Activated naive CD8-positive, alpha-beta T cell treated with anti-CD3 and anti-CD28 coated beads for 36 hours (primary cell): ENCODE measurements at places on chromosomes 16 and 17.

DNA sequence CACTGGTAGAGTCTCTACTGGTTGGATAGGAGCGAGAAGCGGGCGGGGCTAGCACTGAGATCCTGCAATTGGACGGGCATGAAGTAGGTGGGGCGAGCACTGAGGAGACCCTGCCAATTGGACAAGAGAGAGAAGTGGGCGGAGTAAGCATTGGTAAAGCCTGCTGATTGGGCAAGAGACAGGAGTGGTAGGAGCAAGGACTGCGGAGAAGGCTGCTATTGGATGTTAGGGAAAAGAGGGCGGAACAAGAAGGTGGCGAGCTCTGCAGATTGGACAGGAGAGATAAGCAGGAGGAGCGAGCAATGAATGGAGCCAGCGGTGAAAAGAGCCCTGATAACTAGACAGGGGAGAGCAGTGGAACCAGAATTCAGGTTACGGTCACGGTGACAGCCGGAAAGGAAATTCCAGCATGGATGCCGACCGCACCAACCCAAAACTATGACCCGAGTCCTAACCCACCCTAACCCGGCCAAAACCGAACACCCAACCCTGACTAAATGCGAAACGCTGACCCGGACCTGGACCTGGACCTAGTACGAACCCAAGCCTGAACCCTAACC, 4.8 kb downstream of the SCGB1C2 start:
- peak; percentile 61 for DNase-seq

- DNase-seq = no peak
These were observed 3.6 kb upstream of the KDM8 start for GRCh38 chr16:27199736-27200135.

GRCh38 chr17:78527345-78527744, 49.9 kb downstream of the DNAH17 start:
- DNase-seq = no peak

DNA sequence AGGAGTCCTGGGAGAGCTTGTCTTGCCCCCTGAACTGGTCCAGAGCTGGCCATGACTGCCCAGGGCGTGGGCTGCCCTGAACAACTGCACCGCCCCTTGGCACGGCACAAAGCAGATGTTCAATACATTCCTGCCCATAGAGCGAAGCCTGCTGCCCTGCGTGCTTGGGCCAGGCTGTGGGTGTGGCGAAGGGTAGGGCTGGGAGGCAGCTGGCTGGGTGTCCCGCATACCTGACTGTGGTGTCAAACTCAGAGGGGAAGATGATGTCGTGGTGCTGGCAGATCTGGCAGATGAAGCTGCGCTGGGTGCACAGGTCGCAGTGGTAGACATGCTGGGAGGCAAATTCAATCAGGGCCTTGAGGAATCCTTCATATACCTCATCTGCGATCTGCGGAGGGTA, 124.2 kb upstream of the SMURF2 start:
- DNase-seq = no peak

DNA sequence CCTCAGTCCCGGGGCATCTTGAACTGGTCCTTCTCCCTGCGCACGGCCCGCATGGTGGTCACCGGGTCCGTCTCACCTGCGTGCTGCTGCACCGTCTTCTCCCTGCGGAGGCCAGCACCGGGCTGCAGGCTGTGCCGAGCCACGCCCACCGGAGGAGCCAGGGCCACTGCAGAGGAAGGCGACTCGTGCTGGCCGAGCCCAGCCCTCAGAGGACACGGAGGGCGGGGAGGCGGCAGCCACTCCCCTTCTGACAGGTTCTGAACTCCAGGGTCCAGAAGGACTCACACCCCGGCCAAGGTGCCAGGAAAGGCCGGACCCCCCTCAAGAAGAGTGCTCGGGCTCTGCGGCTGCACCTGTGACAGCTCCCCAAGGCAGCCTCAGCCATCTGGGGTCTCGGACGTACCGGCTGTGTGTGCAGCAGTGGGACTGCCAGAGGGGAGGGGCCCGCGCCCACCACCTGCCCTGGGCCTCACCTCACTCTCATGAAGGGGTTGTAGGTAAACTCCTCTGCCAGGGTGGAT, 15.8 kb upstream of the IGFALS start:
- DNase-seq = no peak

- DNase-seq = no peak
These were observed 22.1 kb downstream of the EMP2 start for GRCh38 chr16:10558305-10558704.

GRCh38 chr16:57089406-57089805, 3.0 kb upstream of the CPNE2 start:
- DNase-seq = no peak

DNA sequence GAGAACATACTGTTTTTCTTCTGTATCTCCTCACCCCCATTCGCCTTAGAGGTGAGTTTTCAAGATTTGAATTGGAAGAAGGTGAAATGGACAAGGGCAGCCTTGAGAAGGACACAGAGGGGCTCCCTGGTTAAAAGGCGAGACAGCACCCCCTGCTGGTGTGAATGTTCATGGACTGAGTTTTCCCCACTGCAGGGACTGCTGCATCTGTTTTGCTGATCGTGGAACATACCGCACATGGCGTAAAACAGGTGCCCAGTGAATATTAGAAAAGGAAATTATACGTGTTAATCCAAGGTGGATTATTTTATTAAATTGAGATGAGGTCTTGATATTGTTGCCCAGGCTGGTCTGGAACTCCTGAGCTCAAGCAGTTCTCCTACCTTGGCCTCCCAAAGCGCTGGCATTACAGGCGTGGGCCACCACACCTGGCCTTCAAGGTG, 54.5 kb downstream of the NDE1 start:
- DNase-seq = peak; percentile 56

- DNase-seq = no peak
These were observed 40.7 kb downstream of the ABCA5 start for GRCh38 chr17:69286257-69286656.

DNA sequence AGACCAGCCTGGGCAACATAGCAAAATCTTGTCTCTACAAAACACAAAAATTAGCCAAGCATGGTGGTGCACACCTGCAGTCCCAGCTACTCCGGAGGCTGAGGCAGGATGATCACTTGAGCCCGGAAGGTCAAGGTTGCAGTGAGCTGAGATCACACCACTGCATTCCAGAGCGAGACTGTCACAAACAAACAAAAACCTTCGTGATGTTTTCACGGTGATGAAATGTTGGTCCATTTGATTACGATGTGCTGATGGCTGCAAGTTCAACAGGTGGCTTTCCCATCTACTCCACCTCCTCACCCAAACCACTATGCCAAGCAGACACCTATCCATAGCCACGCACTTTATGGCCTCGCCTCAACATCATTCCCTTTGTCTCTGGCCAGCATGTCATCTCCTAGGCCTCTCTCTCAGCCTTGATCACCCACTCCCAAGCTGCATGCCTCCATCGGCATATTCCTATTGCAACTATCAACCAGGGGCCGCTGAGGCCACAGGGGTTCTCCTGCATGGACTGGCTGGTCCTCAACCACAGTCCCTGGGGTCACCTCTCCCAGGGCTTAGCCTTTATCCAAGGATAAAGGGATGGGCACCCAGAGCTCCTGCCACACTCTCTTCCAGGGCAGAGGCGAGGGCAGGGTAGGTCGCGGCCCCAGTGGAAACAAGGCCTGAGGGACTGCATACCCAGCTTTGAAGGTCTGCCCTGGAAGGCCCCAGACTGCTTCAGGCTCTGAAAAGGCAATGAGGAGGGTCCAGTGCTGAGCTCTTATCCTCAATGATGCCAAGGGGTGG, 17.1 kb upstream of the ALOX15B start:
- no peak for DNase-seq

DNA sequence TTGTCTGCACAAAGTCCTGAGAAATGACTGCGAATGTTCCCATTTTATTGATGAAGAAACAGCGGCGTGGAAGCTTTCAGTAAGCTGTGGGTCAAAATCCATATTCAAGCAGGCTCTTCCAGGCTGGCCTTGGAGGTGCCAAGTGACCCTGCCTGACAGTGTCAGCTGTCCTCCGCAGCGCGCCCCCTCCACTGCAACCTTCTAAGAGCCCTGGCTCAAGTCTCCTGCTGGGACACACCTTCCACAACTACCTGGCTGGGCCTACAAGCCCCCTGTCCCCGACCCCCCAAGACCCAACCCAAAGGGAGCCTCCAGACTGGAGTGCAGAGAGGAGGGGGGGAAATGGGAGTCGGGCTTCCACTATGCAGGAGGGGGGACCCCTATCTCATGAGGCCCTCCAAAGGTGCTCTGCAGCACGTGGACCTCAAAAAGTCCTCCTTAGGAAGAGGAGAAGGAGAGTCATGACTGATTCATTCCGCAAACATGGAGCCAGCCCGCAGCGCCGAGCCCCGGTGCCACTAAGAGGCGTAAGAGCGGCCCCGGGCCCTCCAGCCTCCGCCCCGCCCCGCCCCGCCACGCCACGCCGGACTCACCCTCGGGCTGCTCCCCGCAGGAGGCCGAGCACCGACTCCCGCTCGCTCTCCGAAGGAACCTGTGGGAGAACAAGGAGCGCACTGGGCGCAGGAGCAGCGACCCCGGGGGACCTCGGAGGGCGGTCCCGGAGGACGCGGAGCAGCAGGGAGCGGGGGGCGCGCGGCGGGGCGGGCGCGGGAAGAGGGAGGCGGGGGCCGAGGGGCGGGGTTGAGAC, 574 bp downstream of the MPP3 start:
- DNase-seq = peak; percentile 11

GRCh38 chr17:3049705-3050295, 13.6 kb downstream of the OR1D5 start:
- no peak for DNase-seq

- DNase-seq = no peak
These were observed 124.5 kb upstream of the ZFHX3 start for GRCh38 chr16:73172241-73172972.

- no peak for DNase-seq
These were observed 13.9 kb downstream of the GINS2 start for GRCh38 chr16:85674828-85675227.

DNA sequence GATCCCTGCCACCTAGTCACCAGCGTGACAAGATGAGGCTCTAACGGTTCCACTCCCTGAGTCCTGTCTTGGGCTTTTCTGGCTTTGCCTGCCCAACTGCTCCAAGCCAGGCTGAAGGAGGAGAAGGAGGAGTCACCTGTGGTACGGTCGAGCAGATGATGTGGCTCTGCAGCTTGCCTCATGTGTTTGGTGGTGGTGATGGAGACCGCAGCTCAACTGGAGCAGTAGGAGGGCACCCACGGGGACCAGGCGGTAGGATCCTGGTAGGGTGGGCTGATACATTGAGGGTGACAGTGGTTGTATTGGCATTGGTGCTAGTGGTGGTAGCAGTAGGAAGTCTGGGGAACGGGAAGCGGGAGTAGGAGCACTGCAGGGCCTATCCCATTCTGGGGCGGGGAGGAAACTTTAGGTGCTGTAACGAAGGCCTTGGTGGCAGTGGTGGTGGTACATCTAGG, 202.8 kb upstream of the WSB1 start:
- no peak for DNase-seq

- DNase-seq = no peak
These were observed 7.2 kb downstream of the DLX3 start for GRCh38 chr17:49987681-49988441.

DNA sequence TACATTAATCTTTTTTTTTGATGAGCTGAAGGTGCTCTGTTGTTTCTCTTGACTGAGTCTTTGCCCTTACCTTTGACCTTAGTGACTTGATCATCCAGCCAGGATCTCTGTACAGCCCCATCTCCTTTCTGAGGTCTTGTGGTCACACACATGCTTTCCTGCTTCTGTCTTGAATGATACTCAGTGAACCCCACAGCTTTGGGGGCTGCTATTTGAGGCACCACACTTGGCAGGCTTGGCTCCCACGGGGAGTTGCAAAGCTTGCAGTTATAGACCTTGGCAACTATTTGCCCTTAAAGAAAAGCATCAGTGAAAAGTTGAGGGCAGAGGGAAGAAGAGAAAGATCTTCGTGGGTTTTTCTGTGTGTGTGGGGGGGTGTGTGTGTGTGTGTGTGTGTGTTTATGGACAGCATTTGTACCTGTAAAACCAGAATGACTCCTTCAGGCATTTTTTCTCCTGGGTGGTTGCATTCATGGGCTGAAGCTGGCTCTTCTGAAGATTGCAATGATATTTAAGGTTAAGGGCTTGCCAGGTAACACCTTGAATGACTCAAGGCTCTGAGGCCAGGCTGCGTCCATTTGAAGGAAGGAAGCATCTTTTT, 101.6 kb downstream of the MSI2 start:
- DNase-seq = peak; percentile 17

GRCh38 chr17:48556576-48557401, 11.9 kb upstream of the HOXB2 start:
- DNase-seq = no peak

DNA sequence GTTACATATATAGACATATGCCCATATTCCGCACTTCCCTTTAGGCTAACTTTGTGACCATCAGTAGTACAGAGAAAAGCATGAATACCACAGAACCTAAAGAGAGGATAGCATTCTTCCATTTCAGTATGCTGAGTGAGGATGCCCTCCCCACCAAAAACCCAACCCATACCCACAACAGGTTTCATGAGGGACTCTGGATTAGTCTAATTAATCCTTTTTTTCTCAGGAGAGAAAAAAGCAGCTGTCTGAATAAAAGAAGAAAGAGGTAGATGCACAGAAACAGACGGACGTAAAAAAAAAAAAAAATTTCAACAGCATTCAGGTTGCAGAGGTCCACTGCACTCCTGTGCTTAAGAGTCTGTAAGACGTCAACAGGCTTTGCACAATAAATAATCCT, 6.7 kb downstream of the MMD start:
- no peak for DNase-seq

DNA sequence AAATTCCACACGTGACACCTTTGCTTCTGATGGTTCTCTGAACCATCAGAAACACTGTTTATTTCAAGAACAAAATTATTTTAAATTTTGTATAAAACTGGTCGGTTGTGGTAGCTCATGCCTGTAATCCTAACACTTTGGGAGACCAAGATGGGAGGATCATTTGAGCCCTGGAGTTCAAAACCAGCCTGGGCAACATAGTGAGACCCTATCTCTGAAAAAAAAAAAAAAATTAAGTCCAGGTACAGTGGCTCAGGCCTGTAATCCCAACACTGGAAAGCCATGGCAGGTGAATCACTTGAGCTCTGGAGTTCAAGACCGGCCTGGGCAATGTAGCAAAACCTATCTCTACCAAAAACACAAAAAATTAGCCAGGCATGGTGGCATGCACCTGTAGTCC, 8.3 kb upstream of the KANSL1 start:
- DNase-seq = no peak

- DNase-seq = no peak
These were observed 80.1 kb downstream of the ABCC6 start for GRCh38 chr16:16143038-16143763.

- peak; percentile 74 for DNase-seq
These were observed 1.4 kb upstream of the SPHK1 start for GRCh38 chr17:76382803-76383545.

- DNase-seq = no peak
These were observed 260.2 kb upstream of the DYNLRB2 start for GRCh38 chr16:80280557-80280956.

GRCh38 chr17:42953669-42954068, 10.6 kb downstream of the AARSD1 start:
- DNase-seq = no peak

GRCh38 chr17:61230461-61230860, 169.2 kb upstream of the TBX2 start:
- no peak for DNase-seq
